ENCODE measurements at places on chromosomes 5 and 9.
A peak's percentile ranks its signal among the peaks of the same experiment; 100 is the strongest.

DNA sequence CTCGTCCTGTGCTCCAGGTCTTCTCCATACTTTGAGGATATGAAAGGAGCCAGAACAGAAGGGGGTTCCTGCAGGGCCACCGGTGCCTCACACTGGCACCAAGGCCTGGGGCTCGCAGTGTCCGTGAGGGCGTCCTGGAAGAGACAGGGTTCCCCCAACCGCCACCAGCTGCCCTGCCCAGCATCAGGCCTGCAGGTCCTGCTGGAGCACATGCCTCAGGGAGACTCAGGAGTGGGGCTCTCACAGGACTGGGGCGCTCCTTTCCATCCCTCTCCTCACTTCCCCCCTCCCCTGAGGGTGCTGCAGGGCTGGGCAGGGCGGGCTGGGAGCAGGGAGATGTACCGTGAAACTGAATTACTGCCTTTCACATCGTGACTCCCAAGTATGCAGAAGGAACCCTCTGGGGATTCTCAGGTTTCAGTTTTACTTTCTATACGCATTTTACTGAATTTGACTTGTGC, 31.7 kb downstream of the CEP72 start:
- no peak for DNase-seq

DNA sequence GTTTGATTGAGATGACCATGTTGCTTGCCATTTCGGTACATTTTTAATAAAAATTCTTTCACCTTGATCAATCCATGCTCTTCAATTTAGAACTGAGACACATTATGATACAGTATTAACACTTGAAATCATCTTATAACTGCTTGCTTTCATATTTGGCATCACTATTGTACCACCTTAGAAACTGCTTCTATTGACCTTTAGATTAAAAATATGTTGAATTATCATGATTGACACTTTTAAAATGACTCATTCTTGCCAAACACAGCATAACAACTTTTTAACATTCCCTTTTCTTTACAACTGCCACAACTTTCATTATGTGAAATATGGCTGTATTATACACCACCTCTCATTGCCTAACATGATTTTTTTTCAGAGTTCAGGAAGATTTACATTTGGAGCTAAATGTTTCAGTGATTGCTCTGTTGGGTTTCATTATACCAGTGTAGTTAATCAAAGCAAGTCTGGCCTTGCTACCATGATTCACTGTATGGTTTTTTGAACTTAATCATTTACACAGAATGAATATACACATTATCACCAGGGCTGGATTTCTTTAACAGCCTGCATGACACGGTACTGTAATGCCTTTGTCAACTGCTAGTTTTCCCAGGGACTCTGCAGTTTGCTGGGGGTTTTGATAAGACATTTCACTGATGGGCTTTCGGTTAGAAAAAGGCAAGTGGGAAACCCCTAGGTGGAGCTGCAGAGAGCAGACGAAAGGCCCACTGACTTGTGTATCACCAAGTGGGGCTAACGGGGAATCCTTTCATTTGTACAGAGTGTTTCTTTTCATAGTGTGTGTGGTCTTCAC, 93.6 kb upstream of the TLE4 start:
- no peak for DNase-seq

GRCh38 chr5:1370006-1370405, 25.1 kb upstream of the CLPTM1L start:
- no peak for DNase-seq

DNA sequence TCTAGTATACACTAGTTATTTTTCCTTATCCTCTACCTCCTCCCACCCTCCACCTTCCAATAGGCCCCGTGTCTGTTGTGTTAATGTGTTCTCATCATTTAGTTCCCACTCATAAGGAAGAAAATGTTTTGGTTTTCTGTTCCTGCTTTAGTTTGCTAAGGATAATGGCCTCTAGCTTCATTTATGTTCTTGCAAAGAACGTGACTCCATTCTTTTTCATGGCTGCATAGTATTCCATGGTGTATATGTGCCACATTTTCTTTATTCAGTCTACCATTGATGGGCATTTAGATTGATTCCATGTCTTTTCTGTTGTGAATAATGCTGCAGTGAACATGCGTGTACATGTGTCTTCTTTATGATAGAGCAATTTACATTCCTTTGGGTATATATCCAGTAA, 146.5 kb upstream of the GAS1 start:
- DNase-seq: no peak

DNA sequence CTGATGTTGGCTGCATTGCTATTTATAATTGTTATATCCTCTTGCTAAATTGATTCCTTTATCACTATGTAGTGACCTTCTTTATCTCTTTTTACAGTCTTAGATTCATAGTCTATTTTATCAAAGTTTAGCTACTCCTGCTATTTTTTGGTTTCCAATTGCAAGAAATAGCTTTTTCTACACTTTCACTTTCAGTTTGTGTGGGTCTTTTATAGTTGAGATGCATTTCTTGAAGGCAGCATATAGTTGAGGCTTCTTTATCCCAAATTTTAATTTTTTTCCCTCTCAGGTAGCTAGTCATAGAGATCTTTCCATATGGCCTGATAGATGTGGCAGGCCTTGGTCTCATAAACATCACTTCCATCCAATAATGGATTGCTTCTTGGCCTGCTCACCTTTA, 228.5 kb downstream of the COMMD10 start:
- DNase-seq: no peak

DNA sequence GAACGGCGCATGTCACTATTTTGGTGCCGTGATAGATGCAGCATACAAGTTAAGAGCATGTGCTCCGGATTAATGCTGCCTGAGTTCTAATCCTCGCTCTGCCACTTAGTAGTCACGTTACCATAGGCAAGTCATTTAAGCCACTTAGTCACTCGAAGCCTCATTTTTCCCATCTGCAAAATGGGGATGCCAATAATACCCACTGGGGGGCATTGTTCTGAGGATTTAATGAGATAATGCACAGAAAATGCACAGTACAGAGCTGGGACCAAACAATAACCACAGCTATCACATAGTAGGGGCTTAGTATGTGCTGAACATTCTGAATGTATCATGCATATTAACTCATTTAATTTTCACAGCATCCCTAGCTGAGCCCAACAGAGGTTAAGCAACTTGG, 9.1 kb downstream of the NIPAL4 start:
- DNase-seq: no peak

GRCh38 chr5:138354926-138355378, 2.5 kb downstream of the KDM3B start:
- DNase-seq: peak; percentile 43

DNA sequence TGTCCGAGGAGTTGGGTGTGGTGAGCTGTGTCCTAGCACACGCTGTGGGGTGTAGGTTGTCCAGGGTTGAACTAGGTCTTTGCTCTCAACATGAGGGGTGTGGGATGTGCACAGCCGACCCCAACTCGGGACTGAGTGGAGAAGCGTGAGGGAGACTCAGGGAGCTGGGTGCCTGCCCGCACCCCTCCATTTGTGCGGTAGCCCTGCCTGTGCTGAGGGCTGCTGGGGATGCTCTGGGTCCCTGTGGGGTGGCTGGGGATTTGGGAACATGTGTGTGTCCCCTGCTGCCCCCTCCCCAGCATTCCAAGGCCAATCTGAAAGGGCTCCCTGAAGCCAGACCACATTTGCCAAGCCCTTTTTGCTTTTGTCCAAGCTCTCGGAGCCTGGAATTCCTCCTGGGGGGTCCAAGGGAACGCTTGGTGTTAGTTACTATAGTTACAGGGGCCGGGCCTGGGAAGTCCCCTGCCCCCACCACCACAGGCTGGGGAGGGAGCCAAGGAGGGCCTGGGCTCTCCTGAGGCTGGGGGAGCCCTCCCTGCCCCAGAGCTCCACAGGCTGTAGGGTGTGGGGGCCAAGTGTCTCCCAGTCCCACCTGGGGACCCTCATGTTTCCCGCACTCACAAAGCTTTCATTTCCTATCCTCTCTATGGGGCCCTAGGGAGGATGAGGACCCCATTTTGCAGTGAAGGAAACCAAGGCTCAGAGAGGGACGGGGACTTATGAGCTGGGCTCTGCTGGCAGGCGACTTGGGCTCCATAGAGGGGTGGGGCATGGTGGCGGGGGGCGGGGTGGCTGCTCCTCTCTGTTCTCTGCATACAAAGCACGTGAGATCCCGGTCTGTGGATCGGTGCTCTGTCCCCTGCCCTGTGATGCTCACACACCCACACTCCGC, 1.1 kb downstream of the CRB2 start:
- DNase-seq: no peak

DNA sequence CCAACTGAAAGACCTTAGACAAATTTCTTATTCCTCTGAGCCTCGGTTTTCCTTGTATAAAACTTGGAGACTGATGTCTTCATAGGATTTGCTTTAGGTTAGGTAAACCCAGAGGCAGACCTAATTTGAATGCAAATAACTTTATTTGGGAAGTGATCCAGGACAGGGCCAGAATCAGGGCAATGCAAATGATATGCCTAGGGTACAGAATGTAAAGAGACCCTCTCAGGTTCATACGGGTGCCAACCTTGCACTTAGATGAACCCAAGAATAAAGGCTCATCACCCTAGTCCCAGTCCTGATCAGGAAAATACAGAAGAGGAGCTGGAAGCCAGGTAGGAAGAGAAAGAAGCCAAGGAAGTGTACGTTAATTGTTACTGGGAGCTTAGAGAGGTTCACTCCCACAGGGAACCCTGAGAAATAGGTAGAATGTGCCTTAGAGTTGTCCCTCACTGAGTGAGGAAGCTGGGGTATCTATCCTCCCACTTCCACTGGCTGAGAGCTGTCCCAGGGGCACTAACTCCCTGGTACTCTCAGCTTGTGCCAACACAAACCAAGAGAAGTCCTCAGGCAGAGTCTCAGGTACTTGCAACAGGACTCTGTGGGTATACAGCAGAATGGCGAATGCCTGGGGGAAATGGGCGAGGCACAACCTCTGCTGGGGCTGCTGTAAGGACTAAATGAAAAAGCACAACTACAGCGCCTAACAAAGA, 3.1 kb upstream of the HK3 start:
- no peak for DNase-seq

- DNase-seq: no peak
Measured at GRCh38 chr5:65070026-65070425, 301.3 kb downstream of the CWC27 start.

DNA sequence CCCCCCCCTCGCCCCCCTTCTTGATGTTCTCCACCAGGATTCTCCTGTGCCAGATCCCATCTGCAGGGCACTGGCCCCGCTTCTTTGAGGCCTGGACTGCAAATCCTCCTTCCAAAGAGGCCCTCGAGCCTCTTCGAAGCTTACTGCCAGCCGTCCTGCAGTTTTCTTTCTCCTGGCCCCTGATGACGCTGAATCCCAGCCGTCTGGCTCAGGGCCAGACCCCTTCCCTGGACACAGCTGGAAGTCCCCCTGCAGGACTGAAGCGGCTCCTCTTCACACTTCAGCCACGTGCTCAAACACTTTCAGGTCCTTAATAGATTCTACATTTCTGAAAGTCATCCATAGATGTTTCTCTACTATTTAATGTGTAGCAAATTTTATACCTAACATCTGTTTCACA, 121.5 kb downstream of the EHMT1 start:
- DNase-seq: no peak

DNA sequence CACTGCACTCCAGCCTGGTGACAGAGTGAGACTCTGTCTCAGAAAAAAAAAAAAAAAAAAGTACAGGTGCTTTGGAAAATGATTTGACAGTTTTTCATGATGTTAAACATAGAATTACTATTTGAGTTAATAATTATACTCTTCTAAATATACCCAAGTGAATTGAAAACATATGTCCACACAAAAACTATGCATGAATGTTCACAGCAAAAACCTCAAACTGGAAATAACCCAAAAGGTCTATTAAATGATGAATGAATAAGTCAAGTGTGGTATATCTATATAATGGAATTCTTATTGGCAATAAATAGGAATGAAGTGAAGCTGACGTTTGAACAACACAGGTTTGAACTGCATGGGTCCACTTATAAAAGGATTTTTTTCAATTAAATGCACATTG, 207.2 kb upstream of the DAB2 start:
- no peak for DNase-seq

- no peak for DNase-seq
Measured at GRCh38 chr5:83752700-83753099, 32.0 kb upstream of the HAPLN1 start.

- peak; percentile 97 for DNase-seq
Measured at GRCh38 chr5:78504704-78505677, 143.6 kb downstream of the LHFPL2 start.

- no peak for DNase-seq
Measured at GRCh38 chr5:137090721-137091120, 408.4 kb downstream of the SPOCK1 start.

- DNase-seq: no peak
Measured at GRCh38 chr5:116583862-116584222, 9.2 kb upstream of the SEMA6A start.

DNA sequence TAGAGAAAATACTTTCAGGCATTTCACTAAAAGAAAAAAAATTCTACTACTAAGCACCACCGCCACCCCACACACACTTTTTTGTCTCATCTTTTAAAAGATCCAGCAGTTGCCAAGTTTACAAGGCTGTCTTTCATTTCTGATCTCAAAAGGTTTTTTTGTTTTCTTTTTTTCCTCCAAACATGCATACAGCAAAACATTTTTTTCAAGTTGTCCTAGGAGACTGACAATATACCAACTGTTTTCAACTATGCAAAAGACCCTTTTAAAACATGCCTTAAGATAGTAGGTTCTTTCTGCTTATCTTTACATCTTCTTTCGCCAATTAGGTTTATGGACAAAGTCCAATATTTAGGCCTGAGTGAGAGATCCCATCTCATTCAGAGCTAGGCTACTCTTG, 65.2 kb downstream of the HMHB1 start:
- DNase-seq: no peak

- DNase-seq: no peak
Measured at GRCh38 chr5:43038496-43038989, 1.6 kb downstream of the ANXA2R start.

DNA sequence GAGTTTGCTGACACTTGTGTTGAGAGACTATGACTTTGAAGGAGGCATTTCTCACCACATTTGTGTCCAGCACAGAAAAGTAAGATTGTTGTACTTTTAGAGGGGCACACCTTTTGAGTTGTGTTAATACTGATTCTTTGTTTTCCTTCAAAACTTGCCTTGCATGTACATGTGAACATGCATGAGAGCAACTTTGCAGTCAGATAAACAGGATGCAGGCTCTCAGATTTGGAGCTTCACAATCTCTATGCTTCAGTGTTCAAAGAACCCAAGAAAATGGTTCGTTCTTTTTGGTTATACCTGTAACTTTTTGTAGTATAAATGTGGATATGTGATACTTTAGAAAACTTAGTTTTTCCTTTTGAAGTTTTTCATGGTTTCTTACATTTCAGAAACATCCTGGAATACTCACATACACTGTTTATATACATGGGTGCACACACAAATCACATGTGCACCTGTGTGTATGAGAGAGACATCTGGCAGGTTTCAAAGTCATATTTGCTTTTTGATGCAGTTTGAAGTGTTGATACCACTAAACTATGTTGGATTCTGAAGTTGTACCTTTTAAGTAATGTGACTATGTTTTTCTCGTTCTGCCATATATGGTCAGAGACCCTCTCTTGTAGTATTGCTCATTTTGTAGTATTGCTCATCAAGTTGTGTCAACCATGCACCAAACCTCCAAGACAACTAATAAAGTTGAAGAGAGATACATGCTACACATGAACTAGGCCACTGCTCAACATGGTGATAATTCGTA, 190.7 kb downstream of the CD180 start:
- no peak for DNase-seq

GRCh38 chr5:54222336-54222735, 88.0 kb downstream of the ARL15 start:
- DNase-seq: no peak
